ENCODE measurements at places on chromosomes 3 and 15.

GRCh38 chr3:17367171-17367570 is 375.3 kb downstream of the TBC1D5 start:
- no peak for DNase-seq

GRCh38 chr3:69690-70089 is 126.9 kb upstream of the CHL1 start:
- no peak for DNase-seq

- DNase-seq: no peak
Observed at GRCh38 chr3:114732353-114732752, 414.7 kb downstream of the ZBTB20 start.

GRCh38 chr15:72154316-72154715 is 36.1 kb downstream of the SENP8 start:
- DNase-seq: no peak

GRCh38 chr15:90001683-90002427 is 731 bp downstream of the ZNF710 start:
- no peak for DNase-seq

DNA sequence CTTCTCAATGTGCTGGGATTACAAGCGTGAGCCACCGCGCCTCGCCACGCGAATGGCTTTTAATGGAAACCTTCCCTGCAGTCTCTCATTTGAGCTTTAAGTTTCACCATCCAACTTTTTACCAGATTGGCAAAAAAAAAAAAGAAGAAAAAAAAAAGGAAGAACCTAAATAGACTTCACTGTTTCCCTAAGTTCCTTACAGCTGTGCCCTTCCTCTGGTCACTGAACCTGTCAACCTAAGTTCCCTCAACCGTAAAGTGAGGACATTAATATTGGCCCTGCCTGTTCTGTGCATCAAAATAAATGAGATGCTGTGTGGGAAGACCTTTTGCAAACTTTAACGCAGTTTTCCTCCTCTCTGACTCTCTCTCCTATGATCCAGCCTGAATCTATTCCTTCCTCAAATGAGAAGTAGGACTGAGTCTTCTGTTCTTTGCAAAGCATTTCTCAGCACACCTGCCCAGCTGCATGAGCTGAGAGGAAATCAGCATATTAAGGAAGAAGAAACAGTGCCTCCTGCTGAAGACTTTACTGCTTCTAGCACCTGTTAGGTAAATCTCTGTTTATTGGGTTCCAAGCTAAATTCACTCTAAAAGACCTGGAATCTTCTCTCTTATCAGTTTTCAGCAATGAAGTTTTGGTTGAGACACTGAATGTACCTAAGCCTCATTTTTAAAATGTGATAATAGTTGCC is 99.6 kb upstream of the ETV5 start:
- DNase-seq: no peak

DNA sequence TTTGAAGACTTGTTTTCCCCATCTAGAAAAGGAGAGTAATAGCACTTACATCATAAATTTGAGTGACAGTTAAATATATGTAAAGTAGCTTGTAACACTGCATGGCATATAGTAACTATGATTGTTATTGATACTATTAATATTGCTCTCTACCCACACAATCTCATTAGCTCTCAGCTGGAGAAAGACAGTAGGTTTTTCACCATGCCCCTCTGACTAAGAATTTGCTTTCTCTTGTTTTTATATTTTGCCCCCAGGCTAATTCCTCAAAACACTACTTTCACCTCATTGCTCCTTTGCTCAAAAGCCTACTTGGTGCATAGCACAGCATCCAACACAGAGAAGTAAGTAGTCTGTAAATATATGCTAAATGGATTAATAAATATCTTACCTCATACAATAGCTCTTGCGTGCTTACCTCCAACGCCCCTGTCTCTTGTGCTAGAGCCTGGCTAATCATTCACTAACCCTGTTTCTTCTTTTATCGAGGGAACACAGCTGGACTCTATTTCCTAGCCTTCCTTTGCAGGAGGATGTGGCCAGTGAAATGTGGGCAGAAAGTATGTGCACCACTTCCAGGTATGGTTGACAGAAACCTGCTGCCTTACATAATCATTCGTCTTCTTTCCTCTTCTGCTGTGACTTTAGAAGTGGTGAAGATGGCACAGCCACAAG is 190.0 kb downstream of the PLCH1 start:
- no peak for DNase-seq

GRCh38 chr15:90141646-90142045 is 39.4 kb upstream of the IDH2 start:
- no peak for DNase-seq

- no peak for DNase-seq
Observed at GRCh38 chr3:79947469-79947868, 179.7 kb upstream of the ROBO1 start.

- DNase-seq: no peak
Observed at GRCh38 chr3:55521064-55521737, 34.1 kb upstream of the WNT5A start.

DNA sequence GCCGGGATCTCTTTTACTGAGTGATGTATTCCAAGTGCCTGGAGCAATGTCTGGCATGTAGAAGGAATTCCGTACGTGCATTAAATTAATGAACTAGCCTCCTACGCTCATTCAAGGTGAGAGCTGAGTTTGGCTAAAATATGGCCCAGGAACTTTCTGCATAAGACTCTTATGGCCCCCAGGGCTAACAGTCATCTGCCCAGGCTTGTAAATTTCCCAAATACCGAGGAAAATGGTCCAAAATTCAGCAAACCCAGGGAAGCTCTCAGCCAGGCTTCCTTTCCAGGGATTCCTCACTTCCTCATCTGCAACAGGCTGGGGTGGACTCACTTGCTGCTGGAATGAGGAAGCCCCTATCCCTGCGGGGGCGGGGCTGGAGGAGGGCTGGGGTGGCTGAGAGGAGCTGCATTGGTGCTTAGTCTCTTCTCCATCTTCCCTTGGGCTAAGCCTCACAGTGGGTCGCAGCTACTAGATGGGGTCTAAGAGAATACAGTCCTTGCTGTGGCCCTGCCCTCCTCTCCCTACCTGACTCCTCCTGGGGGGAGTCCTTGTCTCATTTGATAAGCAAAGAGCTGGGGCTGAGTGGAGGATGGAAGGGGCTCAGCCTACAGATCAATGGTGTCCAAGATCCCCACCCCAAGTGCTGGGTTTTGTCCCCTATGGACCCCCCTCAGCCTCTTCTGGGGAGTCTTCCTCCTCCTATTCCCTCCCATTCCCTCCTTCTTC is 28.5 kb upstream of the APOD start:
- peak; percentile 23 for DNase-seq

GRCh38 chr3:133607816-133608215 is 34.3 kb downstream of the CDV3 start:
- no peak for DNase-seq

DNA sequence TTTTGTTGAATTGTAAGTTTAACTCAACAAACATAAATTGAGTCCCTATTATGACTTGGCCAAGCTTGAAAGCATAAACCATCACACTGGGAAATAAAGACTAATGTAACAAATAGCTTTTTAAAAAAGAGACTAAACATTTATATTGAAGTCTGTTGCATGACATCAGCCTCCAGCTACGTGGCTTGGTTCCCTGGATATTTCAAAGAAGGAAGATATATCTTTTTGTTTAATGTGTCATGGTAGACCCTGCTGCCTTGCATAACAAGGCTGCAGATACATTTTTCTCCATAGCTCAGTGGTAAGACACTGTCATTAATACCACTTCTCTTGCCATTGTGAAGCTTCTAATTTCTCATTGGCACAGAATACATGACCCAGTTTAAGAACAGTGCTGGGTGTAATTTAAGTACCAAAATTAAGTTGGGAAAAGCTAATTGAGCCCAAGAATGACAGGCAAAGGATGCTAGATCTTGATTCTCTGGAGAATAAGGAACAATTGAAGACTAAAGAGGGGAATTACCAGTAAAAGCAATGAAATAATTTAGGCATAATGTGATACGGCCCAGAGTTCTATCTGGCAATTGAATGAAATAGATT is 14.0 kb downstream of the RCN2 start:
- no peak for DNase-seq

- no peak for DNase-seq
Observed at GRCh38 chr3:51709004-51709420, 2.1 kb downstream of the GRM2 start.

- DNase-seq: no peak
Observed at GRCh38 chr3:171977441-171977840, 61.9 kb upstream of the FNDC3B start.

- no peak for DNase-seq
Observed at GRCh38 chr15:92079047-92079446, 225.5 kb downstream of the SLCO3A1 start.

- DNase-seq: no peak
Observed at GRCh38 chr3:195139876-195140240, 131.1 kb downstream of the XXYLT1 start.

DNA sequence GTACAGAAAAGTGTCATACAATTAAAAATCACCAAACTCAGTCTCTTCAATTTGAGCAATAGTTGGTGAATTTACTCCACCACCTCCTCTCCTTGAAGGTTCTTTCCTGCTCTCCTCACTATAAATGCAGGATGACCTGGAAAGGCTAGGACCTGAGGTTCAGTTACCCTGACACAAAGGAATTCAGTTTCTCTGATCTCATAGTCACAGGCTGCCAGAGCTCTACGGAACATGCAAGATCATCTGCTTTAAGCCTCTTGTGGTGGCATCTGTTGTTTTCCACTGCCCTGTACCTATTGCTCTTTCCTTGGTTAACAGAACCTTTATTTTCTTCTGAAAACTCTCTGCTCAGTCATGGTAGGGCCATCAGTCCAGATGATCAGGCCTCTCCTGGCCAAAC is 4.9 kb upstream of the TP63 start:
- no peak for DNase-seq

GRCh38 chr3:13462822-13463221 is 17.3 kb upstream of the HDAC11 start:
- DNase-seq: no peak

DNA sequence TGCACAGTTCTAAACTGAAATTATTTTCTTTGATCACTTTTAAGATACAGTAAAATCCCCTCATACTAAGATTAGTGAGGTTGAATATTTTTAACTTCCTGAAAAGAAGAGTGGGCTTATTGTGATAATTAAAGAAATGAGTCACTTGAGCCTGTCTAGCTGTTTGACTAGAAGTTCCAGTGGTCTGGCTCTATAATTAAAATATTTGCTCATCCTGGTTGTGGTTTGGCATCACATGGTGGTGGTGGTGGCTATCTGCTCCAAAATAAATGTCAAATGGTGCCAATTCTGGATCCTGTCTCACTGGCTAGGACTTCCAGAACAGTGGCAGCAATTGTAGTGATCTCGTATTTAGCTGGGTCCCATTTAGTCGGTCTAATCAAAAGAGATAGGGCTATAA is 8.6 kb upstream of the TEX9 start:
- DNase-seq: no peak

GRCh38 chr3:87867001-87867400 is 191.8 kb downstream of the CGGBP1 start:
- DNase-seq: no peak

GRCh38 chr15:93265111-93265556 is 176.1 kb upstream of the RGMA start:
- DNase-seq: no peak

- no peak for DNase-seq
Observed at GRCh38 chr15:45521596-45522327, 793 bp downstream of the SLC30A4 start.

GRCh38 chr15:38226608-38227266 is 25.9 kb upstream of the SPRED1 start:
- peak; percentile 47 for DNase-seq
